ENCODE measurements at places on chromosomes 6 and 20. TPM values are rescaled to one million over a fixed set of nuclear protein-coding genes. Genes with fewer than 3 reads are reported as not detected.

Gene ULBP1
- total RNA-seq: 0.20 TPM

Gene TCF15
- total RNA-seq: not detected

- DNase-seq: no peak
These were observed 1274.2 kb upstream of the GJE1 start for GRCh38 chr6:140858381-140858971.

- no peak for DNase-seq
These were observed 185.7 kb downstream of the SASH1 start for GRCh38 chr6:148528292-148528691.

DNA sequence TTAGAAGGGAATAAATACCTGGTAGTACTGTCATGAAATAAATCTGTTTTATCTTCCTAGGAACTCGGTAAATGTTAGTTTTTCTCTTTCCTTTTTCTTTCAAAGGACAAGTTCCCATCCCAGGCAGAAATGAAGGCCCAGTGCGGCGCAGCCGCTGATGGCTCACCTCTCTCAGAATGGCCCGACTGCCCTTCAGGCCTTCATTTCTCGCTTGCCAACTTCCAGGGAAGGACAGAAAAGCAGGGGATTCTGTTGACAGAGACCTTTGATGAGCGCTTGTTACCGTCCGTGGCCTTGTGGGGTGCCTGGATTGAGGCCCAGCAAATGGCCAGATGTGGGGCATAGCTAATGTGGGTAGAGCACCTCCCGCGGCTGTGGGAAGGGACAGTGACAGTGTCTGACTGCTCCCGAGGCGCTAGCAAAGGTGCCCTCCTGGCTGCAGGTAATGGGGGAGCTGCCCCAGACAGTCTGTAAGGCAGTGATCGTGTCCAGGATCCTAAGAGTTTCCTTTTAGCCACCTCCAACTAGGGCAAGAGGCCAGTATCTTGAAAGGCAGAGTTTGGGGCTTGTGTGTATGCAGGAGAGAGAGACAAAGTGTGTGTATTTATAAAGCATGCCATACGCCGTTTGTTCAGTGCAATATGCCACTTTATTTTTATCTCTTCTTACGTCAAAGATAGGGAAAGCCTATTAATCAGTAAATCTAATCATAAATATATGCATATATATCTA lies 354.2 kb downstream of the NRN1 start:
- no peak for DNase-seq

Measured in RPMI7951 (cell line).